ENCODE measurements at places on chromosomes 2 and 18.
A peak's percentile ranks its signal among the peaks of the same experiment; 100 is the strongest.

GRCh38 chr2:37779139-37779538, 107.7 kb upstream of the CDC42EP3 start:
- DNase-seq, result no peak

DNA sequence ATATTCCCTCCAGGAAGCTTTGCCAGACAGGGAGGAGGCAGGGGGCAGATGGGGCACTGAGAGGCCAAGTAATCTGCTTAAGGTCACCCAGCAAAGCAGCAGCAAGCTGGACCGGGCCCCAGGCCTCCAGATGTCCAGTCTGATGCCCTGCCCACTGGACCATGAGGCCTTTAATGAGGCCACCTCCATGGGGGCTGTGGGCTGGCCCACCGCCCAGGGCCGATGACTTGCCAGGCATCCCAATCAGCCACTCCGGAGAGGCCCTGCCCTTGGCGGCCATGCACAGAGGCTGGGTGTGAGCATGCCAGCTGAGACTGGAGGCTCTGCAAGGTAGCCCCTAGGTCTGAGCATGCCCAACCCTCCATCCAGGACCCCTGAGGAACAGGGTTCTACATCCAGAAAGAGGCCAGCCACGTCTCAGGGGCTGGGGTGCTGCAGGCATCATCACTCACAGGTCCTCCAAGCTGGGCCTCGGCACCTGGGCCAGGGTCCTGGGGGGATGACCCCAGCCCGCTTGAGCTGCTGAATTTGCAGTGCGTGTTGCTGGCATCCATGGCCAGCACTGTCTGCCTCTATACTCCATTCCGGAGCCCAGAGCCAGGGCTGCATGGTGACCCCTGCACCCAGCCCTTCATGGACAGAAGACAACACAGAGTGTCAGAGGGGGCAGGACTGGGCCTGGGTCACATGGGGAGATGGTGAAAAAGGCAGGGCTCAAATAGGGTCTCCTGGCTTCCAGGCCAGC, 164.2 kb downstream of the INHBB start:
- no peak for DNase-seq

DNA sequence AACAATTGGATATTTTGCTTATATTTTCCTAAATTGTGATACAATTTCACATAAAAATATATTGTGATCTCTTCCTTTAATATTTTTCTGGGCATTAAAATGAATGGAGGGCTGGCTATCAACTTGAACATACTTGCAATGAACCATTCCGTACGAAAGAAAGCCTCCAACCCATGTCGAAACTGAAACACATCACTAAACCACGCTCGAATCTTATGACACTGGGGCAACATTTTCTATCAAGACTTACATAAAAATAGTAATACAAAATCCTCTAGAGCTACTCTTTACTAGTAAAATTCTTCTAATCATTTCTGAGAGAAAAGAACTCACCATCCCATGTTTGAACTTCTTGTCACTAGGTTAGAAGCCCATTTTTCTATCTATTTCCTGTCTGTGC, 132.8 kb upstream of the DOK6 start:
- DNase-seq, result no peak

GRCh38 chr2:9380702-9381628, 42.4 kb downstream of the ITGB1BP1 start:
- DNase-seq, result no peak

GRCh38 chr2:38806015-38806732, 28.2 kb downstream of the GEMIN6 start:
- DNase-seq, result no peak

- DNase-seq, result peak; percentile 57
Measured at GRCh38 chr2:217622205-217623060, 380.4 kb downstream of the TNS1 start.

DNA sequence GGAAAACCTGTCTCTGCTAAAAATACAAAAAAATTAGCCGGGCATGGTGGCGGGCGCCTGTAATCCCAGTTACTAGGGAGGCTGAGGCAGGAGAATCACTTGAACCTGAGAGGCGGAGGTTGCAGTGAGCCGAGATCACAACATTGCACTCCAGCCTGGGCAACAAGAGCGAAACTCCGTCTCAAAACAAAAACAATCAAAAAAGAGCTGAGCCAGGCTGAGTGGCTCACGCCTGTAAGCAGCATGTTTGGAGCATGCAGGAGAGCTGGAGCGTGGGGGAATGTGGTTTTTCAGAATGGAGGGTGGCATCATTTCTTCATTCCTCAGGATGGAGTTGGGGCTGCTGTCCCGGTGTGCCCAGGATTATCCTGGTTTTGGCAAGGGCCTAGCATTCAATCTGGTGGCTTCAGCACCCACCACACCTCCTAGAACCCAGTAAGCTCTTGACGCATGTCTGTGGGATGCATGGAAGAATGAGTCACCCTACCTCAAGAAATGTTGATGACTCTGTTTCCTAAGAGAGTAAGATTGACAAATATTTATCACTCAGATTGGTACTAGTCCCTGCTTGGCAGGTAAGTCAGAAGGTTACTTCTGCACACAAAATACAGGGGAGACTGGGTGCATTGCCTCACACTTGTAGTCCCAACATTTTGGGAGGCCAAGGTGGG, 90.2 kb upstream of the ODC1 start:
- no peak for DNase-seq

- DNase-seq, result no peak
Measured at GRCh38 chr2:71101656-71102055, 28.4 kb downstream of the MCEE start.

- no peak for DNase-seq
Measured at GRCh38 chr2:109229094-109229675, 100.2 kb downstream of the SH3RF3 start.

- no peak for DNase-seq
Measured at GRCh38 chr2:12844511-12844910, 127.8 kb downstream of the TRIB2 start.

DNA sequence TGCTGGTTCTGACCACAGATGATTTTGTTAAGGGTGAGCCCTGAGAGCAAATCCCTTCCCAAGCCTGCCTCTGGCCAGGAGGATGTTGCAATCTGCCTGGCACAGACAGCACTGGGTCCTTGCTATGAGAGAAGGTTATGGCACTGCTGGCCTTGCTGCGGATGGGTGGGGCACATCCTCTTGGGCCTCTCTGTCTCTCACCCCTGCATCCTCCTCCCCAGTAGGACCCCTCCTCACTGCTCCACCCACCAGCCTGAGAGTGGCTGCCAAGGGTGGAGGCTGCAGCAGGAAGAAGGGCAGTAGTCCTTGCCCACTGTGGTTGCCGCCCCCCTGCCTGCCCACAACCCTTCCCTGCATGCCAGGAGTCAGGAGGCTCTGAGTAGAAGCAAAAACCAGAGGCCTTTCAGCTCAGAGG, 180.9 kb downstream of the ZBTB7C start:
- no peak for DNase-seq

DNA sequence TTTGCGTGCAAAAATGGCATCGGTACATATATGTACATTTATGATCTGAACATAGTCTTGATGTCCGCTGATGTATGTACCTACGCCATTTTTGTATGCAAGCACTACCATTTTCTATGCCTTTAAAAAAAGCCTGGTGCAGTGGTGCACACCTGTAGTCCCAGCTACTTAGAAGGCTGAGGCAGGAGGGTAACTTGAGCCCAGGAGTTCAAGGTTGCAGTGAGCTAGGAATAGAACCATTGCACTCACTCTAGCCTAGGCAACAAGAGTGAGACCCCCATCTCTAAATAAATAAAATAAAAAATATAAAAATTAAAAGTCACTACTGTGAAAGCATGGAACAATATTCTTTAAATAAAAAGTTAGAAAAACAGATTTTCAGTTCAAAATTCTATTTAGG, 16.7 kb downstream of the RAB1A start:
- DNase-seq, result no peak

DNA sequence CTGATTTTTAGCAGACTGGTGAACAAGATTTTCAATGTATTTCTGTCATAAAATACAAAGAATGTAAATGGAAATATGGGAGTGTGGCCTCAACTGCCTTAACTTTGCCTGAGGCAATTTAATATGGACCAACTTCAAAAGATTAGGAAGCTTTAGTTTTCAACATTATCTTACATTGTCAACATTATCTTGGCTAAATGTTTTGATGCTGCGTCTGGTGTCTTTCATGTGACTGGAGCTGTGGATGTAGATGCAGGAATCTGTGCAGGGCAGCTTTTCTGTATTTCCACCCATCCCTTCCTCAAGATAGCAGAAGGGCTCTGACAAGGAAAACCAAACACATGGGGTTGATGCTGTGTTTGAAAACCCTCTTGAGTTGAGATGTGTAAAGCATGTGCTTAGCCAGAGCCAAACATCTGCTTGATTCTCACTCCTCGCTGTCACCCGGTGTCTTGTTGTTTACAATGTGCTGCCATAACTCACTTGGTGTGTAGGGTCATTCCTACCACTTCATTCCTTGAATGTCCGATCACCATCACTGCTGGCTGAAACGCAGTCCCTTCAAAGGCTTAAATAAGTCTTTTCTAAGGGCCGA, 33.0 kb downstream of the COPS8 start:
- DNase-seq, result peak; percentile 60
